ENCODE measurements at places on chromosomes 3 and 15.
A peak's percentile ranks its signal among the peaks of the same experiment; 100 is the strongest.

DNA sequence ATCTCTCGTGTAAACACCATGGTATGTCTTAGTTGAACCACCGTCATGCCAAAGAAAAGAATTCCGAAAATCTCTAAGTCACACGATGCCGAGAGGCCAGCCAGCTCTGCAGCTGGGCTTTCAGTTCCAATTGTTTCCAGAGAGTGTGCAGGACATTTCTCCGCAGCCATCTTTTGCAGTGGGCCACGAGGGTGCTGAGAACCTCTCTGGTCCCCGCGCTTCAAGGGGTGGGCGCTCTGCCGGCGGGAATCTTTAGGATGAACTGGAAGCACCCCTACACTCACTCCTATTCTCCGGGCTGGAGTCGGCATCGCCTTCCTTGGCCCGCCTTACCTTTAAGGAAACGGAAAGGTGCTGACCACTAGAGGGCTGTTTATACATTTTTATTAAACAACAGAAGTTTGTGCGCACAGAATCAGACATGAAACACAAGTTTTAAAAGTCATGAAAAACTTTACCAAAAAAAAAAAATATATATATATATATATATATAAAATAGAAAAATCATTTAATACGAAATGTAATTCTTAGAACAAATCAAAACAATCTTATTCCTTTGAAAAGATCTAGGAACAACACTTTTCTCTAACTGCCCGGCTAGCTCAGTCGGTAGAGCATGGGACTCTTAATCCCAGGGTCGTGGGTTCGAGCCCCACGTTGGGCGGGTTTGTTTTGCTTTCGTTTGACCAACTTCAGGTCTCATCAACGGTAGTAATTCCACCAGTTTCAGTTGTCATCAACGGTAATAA lies 12.5 kb upstream of the MORF4L1 start:
- DNase-seq: peak; percentile 27

DNA sequence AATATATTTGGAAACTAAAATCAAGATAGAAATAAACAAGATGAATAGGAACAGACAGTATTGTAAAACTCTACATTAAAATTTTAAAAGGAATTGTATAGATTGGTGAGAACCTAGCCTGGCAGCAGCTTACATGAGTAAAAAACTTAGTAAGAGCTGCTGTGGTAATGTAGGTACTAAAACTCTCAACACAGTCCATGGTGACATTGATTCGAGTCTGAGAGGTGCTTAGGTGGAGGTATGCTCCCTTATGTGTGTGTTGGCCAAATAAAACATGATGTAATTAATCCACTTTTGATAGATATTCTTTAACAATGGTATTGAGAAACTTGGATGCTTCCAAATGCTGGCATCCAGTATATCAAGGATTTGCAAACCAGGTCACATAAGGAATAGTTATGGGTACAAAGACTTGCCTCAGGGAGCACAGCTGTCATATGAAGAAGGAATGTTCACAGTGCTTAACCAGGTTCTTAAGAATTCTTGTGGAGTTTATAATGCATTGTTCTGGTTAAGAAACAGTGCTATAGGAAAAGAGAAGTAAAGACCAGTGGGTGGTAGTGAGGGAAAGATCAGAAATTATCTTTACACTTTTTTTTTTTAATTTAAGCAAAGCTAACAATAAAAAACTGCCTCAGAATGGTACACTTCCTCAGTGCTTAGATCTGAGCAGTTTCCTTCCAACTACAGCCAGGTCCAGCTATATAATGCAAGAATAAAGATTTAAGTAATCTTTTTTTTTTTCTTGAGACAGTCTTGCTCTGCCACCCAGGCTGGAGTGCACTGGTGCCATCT lies 24.6 kb upstream of the IL20RB start:
- DNase-seq: no peak

- DNase-seq: no peak
These were observed 66.4 kb downstream of the PTPRG start for GRCh38 chr3:61627768-61628185.

- no peak for DNase-seq
These were observed 109.7 kb downstream of the BDH1 start for GRCh38 chr3:197445896-197446699.

DNA sequence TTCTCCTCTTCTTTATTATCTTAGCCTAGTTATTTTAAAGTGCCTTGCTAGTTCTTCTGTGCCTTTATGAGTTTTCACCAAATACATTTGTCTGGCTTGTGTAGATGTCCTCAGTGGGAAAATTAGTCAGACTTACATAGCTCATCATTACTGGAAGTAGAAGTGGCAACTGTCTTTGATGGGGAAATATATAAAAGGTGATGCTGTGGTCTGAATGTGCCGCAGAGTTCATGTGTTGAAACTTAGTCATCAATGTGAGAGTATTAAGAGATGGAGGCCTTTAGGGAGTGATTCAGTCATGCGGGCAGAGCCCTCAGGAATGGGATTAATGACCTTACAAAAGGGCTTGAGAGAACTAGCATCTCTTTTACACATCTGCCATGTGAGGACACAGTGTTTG lies 6.4 kb upstream of the ERICH6 start:
- no peak for DNase-seq

GRCh38 chr3:66592927-66593625 lies 92.3 kb upstream of the LRIG1 start:
- no peak for DNase-seq

DNA sequence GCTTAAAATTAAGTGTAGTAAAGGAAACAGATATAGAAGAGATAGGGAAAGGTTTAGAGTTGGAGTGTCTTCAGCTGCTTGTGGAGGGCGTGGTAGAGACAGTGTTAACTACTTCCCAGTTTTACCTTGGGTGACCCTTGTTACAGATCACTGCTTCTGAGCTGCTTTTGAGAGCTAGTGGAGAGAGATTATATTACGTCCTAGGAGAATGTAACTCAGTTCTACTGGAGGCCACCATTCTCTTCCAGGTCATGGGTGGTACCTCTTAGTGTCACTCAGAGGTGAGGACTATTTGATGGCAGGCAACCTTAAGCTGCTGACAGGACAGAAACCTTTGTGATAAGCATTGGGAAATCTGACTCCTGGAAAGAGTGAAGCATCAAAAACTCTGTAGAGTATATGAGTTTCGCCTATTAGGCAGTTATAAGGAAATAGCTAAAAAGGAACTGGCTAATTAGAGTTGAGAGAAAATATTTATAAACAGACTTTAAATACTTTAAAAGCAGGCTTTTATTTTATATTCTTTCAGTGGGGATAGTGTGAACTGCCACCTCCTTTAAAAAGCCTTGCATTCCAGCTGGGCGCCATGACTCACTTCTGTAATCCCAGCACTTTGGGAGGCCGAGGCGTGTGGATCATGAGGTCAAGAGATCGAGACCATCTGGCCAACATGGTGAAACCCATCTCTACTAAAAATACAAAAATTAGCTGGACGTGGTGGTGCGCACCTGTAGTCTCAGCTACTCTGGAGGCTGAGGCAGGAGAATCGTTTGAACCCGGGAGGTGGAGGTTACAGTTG lies 106.5 kb downstream of the ZNF609 start:
- no peak for DNase-seq

DNA sequence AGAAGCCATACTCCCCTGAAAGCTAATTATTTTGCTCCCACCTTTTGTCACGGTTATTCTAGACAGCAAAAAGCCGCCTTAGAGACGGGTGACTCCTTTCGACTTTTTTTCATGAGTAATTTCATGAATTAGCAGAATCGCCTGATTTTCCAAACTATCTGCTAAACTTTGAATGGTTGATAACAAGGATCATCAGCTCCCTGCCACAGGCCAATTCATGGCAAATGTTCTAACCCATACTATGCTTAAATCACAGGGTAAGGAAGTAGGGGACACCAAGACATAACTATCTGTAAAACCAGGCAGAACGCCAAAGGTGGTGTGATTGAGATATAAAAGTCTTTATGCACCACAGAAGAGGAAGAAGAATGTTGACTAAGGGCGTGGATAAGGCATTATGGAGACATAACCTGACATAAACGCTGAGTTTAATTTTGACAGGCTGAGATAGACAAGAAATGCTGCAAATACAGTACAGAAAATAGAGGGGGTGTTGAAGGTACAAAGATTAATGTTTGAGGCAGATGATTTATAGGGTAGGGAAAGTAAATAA lies 891 bp upstream of the DMXL2 start:
- no peak for DNase-seq

Data from stimulated activated CD8-positive, alpha-beta memory T cell treated with anti-CD3 and anti-CD28 coated beads, Interleukin-7, amount 100 ng/mL, for 1 hour (primary cell).